ENCODE measurements at places on chromosomes 5 and 9.

GRCh38 chr5:149609640-149610219 lies 28.4 kb downstream of the ARHGEF37 start:
- no peak for DNase-seq

GRCh38 chr5:126137891-126138280 lies 285.3 kb upstream of the GRAMD2B start:
- no peak for DNase-seq

- no peak for DNase-seq
Observed at GRCh38 chr9:113528811-113529210, 65.3 kb downstream of the RGS3 start.

DNA sequence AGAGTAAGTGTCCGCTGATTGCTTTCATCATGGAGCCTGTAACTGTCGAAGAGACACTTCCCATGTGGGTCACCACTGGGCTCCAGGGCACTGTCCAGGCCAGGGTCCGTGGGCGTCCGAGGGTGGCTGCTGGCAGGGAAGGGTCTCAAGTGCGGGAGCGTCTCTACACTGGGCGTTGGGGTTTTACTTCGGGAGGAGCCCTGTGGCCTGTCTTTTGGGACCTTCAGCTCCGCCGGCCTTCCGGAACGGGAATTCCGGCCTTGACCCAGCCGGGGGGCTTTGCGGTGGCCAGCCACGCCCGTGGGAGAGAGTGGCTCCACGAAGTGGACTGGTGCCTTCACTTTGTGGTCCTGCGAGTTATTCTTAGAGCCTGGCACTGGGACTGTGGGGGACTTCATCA lies 86.2 kb downstream of the CAMSAP1 start:
- no peak for DNase-seq

DNA sequence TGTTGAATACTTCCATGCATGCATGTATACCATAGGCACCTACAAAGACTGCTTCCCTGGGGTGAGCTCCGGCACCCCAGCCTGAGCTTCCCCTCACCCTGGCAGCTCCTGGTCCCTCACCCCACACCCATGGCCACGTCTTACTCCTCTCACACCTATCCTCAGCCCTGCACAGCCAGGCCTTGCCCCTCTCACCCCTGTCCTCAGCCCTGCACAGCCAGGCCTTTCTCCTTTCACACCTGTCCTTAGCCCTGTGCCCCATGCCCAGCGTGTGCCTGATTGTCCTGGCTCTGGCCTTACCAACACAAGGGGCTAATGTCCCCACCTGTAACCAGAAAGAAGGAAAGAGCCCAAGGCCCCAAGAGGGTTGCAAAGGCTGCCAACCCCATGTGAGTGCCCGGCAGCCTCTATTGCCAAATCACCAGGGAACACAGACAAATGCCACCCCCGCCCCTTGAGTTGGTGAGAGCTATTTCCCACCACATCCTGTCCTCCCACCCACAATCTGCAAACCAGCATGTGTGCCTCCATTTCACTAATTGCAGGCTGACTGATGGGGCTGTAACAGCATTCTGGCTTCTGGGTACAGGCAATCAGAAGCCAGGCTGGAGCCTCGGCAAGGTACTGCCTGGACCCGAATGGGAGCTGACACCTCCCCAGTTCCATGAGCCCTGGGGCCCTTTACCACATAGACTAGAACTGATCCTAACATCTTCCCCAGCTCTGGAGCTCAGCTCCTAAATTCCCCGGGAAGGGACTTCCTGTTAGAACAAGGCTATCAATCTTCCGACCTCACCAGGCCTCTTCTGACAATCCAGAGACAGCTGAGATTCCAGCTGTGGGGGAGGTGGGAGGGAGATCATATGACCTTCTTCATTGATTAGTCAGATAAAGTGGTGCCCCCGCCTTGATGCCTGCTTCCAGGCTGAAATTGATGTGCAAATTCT lies 78.2 kb downstream of the FAM114A2 start:
- DNase-seq: no peak

DNA sequence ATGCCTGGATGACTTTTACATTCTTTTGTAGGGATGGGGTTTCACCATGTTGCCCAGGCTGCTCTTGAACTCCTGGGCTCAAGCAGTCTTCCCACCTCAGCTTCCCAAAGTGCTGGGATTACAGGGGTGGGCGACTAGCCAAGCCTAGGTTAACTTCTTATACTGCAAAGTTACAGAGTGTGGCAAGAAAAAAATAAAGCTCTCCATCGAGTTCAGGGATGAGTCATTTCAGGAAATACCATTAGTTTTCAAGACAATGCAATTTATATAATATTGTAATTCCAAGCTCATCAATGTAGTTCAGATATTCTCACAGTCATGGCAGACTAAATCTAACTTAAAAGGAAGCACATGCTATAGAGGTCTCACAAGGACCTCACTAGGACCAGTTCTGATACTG lies 11.5 kb upstream of the ABO start:
- DNase-seq: no peak

GRCh38 chr5:39992617-39993202 lies 567.9 kb upstream of the DAB2 start:
- no peak for DNase-seq

GRCh38 chr9:110029956-110030480 lies 177.9 kb downstream of the C9orf152 start:
- DNase-seq: no peak

All from activated CD8-positive, alpha-beta memory T cell treated with anti-CD3 and anti-CD28 coated beads, Interleukin-2, amount 50 U/mL, for 48 hours (primary cell).